ENCODE measurements at places on chromosomes 12 and 14.

DNA sequence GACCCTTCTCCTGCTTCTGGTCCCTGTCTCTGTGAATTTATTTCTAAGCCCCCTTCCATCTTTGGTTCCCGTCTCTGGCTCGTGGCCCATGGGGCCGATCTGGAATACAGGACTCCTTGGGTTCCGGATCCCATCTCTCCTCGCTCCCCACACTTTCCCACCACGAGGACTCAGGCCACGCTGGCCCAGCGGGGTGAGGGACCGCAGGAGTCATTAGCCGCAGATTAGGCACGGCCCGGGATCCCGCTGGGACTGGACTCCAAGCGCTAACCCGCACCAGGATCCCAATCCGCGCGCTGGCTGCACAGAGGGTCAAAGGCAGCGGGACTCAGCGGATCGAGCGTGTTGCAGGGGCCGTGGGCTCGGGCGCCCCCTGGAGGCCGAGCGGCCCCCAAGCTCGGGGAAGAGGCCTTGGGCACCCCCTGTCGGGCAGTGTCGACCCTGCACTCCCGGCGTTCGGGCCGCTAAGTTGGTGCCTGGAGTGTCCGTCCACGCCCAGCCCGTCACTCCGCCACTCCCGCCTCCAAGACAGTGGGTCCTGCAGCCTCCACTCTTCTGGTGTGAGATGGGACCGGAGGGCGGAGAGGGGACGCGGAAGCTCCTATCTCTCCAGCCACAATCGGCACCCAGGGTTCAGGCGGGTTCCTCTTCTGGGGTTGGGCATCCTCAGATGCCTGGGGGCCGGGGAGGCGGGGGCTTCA, 9.5 kb downstream of the SHMT2 start:
- DNase-seq = peak; percentile 92

DNA sequence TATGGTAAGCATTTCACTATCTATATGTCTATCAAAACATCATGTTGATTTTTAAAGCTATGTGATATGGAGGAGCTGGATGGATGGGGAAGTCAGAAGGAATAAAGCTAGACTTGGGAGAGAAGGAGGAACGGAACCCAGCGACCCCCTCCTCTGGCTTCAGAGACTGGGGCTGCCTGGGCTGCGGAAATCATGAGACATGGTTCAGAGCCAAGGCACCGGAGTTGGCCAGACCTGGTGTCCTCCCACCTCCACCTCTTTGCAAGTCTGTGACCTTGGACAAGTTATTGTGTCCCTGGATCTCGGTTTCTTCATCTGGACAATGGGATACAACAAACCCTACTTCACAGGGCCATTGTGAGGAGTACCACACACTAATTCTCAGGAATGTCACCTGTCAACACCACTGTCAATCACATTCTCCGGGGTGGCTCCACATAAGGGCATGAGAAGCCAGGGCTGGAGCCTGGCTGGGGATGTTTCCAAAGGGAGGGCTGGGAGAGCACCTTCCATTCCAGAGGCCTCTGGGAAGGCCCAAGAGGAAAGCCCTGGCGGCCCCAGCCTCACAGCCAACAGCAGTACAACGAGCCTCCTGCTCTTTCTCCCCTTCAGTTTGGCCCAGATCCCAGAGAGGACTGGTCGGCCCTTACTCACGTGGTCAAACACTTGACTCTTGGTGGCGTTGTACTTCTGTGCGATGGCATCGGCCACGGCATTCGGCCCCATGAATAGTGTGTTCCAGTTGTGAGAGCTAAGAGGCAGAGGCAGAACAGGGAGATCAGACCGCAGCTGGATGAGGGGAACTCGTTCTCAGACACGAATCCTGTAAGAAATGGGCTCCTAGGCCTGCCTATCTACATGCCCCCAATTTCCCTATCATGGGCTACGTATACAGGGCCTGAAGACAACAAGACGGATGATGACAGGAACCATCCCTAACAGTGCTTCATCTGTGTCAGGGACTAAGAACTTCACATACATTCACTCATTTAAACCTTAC, 20.7 kb downstream of the RBM19 start:
- DNase-seq = no peak

DNA sequence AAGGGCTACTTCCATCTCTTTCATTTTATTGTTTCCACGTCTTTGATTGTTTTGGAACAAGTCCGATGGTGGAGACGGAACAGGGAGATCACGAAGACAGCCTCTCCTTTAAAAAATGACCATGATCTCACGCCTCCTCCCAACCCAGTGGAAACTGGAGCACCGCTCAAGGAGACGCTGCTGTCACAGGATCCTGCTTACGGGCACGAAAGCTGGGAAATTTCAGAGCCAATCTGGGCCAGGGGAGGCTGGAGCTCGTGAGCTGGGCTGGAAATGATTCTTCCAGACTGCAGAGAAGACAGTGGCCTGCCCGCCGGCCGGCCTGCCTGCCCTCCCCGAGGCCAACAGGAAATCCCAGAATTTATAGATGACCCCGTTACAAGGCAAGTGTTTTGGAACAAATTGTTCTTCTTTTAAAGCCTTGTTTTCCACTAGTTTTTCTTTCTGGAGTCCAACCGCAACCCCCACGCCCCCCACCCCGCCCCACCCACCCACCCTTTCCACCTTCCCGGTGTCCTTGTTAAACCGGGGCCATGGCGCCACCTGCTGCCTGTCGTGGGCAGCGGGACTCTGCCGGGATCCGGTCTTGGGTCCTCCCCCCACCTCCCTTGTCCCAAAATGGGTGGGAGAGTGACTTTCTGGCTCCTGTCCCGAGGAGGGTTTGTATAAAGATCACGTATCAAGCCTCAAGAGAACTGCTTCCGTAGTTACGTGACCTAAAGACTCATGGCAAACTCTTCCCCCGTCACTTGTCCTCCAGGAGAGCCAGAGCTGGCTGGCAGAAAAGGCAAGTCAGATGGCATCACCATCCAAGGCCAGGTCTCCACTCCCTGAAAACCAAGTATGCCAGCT, 40.3 kb downstream of the MAP1LC3B2 start:
- DNase-seq = peak; percentile 92

DNA sequence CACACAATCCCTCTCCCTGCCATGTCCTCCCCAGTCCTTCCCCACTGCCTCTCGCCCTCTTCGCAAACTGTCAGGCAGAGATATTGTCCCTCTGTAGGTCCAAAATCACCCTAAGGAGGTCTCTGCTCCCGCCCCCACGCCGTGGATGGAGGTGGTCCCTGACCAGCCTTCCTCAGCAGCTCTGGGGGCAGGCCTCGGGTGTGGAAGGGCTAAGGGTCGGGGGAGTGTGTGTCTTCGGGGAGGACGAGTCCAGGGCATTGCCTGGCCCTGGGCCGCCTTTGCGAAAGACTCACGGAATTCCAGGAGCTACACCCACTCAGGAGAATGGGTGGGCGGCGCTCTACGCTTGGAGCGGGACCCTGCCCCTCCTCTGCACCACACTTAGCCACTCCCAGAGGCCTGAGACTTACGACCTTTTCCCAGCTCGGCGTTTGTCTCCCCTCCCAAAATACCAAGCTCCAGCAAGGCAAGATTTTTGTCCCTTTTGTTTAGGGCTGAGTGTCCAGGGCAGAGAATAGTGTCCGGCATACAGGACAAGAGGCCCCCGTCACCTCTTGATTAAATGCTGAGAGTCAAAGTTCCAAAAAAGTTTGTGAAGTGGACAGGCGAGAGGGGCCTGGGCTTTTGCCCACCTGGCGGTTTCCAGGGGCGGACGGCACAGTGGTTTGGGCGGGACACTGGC, 881 bp downstream of the PYGL start:
- DNase-seq = peak; percentile 74

- DNase-seq = no peak
These were observed 25.5 kb downstream of the SLC25A3 start for GRCh38 chr12:98618952-98619351.

GRCh38 chr12:29640589-29641345, 143.0 kb downstream of the TMTC1 start:
- DNase-seq = peak; percentile 66

DNA sequence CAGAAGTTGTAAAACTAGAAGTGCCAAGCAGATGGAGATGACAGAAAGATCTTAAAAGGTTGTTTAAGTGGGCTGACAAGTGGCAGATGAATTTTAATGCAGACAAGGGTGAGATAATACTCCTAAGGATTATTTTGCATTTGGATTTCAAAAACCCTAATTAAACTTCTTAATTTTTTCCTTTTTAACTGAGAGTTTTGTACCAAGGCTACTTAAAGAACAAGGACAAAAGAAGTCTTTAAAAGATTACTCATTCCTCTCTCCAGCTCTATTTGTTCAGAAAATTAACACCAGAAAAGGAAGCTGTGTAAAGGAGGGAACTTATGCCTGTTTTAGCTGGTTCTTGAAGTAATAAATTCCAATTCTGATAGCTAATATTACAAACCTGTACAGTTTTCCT, 275.4 kb downstream of the ETNK1 start:
- no peak for DNase-seq

DNA sequence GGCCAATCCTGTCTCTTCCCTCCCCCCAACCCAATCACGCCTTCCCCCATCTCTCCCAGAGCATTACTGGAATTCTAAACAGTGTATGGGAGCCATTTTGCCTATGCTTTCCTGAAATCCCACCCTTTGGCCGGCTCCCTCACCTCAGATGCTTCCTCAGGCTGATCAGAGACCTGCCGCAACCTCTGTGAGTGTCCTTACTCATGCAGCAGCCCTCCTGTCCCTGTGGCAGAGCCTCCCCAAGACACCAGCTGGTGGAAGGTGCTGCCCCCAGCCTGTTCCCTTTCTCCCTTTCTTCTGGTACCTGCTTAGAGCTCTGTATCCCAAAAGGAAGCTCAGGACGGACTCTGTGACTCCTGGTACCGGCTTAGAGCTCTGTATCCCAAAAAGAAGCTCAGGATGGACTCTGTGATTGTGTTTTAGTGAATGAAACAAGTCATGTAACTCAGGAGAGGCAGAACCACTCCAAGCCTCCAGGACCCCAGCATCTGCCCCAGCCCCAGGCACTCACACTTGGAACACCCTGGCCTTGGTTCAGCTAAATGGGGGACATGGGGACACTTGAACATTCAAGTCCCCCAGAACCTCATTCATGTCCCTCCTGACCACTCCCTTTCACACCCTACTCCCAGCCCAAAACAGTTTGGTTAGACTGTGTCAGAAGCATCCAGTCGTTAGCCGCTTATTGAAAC, 29.3 kb upstream of the RIN3 start:
- DNase-seq = no peak

DNA sequence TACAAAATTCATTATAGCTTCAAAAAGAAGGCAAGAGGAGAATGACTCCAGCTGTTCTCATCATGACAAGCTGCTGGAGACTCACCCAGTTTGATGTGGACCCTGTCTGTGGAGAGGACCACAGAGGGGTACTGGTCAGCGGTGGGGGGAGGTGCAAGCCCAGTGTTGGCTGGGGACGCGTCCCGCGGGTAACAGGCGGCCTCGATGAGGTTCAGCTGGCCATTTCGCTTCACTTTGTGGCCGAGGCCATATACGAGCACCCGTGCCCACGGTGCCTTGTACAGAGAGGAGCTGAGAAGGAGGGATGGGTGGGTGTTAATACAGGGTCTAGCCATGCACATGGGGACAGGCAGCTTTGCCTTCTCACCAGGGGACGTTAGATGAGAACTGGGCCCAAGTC, 67.1 kb downstream of the TRAFD1 start:
- DNase-seq = no peak

- DNase-seq = no peak
These were observed 80.6 kb upstream of the OVCH1 start for GRCh38 chr12:29578070-29578469.

GRCh38 chr14:32102152-32102787, 25.2 kb downstream of the ARHGAP5 start:
- DNase-seq = no peak

- no peak for DNase-seq
These were observed 158.0 kb downstream of the CAPZA3 start for GRCh38 chr12:18895946-18896345.

- no peak for DNase-seq
These were observed 14.7 kb downstream of the GPR68 start for GRCh38 chr14:91229743-91230200.

DNA sequence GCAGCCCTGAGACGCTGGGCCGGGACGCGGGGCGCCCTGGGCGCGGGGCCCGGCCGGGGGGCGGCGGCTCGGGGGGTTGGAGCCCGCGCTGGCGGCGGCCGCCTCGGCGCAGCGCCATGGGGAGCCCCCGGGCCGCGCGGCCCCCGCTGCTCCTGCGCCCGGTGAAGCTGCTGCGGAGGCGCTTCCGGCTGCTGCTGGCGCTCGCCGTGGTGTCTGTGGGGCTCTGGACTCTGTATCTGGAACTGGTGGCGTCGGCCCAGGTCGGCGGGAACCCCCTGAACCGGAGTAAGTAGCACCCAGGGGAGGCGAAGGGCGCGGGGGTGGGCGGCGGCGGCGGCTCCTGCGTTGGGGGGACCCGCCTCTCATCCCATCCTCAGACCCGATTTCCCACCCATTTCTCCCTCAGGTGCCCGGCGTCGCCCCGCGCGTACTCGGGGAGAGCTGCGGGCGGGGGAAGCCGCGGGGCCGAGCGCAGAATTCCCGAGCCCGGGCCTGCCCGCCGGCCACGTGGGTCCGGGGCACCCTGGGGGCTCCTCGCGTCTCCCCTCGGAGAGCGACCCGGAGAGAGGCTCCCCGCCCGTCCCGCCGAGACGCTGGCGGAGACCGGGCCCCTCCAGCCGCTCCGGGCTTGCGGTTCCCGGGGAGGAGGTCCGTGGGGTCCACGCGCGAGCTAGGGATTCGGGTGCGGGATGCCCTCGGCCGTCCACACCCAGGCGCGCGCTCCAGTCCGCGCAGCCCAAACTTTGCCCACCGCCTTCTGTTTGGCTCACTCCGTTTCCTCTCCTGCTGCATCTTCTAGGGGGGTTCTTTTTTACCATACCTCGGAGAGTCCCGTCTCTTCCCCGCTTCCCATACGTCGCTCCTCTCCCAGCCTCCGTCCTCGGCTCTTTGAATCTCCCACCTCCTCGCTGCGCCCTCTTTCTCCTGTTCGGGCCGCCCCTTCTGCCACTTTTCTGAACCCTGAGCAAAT, 807 bp downstream of the B4GALNT3 start:
- DNase-seq = peak; percentile 36

- no peak for DNase-seq
These were observed 8.5 kb upstream of the SOCS2 start for GRCh38 chr12:93563807-93564538.

DNA sequence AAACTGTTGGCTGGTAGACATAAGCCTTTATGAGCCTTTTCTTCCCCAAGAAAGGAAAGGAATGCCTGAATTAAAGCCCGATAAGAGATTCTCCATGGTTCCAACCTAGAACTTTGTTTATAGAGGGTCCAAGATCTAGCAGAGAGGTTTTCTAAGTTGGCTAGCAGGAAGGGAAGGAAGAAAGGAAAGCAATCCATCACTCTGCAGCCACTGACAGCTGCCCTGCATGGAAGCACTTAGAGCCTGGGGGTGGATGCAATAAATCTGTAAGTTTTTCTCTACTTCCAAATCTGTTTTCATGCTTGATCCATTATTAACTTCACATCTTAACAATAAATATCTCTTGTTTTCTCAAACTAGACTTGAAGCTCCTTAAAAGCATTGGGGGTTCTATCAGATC, 224.4 kb downstream of the KSR2 start:
- no peak for DNase-seq

GRCh38 chr12:50581226-50582184, 76.7 kb downstream of the DIP2B start:
- no peak for DNase-seq

- no peak for DNase-seq
These were observed 6.6 kb downstream of the DCAF4 start for GRCh38 chr14:72932893-72933292.

All from ovary (tissue), 10 donors.